Muscle of back (tissue), 13 donors: ENCODE measurements at places on chromosomes 1 and 21.
A peak's percentile ranks its signal among the peaks of the same experiment; 100 is the strongest.

- DNase-seq = peak; percentile 21
Observed at GRCh38 chr21:38669186-38669585, 136.5 kb upstream of the ETS2 start.

DNA sequence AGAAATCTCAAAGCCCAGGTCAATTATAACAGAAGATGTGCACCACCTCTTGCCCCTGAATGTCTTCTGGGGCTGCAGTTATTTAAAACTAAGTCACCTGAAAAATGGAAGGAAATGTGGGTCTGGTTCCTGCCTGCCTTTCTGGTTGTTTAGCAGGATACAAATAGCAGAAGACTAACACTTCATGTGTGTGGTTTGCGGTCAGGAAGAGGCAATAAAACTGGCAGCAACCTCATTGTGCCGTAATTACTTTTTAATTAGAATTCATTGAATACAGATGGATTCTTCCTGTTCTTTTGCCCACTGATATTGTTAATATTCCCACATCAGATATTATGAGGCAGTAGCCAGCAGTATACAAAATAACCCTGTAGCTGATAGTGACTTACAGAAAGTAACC, 345.7 kb downstream of the ZNF326 start:
- no peak for DNase-seq

DNA sequence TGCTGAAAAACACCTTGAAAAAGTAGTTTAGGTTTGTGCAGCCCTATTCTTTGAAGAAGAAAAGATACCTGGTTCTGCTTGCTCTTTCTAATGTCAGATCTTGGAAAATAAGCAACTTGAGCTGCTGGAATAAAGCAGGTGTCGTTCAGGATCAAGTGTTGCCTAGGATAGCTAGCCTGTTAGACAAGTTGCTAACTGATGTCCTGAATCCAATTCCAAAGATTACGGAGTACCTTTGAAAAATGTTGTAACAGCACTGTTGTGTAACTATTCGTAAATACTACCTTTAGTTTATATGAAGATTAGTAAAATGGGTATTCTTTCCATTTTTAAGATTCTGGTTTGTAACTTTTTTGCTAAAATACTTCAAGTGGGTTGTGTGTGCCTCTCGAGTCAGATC, 151.5 kb downstream of the CLEC20A start:
- DNase-seq = no peak

DNA sequence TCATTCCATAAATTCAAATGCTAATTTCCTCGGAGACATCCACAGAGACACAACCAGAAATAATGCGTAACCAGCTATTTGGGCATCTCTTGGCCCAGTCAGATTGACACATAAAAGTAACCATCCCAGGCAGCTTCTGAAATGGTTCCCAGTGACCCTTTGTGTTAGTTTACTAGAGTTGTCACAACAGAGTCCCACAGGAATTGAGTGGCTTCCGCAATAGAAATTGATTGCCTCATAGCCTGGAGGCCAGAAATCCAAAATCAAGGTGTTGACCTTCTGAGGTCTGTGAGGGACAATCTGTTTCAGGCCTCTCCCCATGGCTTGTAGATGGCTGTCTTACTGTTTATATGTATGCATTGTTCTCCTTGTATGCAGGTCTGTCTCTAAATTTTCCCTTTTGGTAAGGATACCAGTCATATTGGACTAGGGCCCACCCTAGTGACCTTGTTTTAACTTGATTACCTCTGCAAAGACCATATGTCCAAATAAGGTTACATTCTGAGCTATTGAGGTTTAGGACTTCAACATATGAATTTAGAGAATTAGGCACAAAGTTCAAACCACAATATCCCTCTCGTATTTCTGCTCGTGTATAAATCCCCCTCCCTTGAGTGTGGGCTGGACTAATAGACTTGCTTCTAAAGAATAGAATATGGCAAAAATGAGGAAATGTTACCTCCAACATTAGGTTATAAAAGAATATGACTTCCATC, 78.2 kb upstream of the FGGY start:
- DNase-seq = no peak

GRCh38 chr1:29801003-29801402, 564.7 kb downstream of the PTPRU start:
- DNase-seq = no peak

DNA sequence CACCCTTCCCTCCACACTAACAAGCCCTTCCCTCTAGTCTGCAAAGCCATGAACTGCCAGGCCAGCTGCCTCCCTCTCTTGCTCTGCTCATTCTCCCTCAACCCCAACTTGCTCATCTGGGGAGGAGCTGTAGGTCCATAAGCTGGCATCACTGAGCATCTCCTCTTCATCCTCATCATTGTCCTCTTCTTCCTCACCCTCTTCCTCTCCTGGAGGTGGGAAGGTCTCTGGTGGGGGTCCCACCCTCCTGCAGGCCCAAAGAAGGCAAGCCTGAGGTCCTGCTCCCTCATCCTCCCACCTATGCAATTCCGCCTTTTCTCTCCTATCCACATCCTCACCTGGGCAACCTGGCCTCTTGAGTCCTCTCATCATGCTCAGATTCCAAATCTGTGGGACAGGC, 2.7 kb downstream of the ZNF692 start:
- DNase-seq = no peak

DNA sequence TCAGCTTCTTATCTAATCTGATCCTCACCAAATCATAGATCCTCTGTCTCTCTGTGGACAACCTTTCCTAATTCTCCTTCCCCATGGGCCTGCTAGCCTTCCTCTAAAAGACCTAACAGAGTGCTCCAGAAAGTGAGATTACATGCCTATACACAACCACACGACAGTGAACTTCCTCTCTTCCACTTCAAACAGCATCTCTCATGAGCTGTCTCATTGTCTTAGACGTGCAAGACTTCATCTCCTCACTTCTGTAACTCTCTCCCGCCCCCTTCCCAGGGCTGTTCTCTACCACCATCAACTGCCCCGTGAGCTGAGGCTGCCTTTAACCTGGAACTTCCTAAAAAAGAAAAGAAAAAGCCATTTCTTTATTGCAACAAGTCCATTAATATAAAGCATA, 14.1 kb upstream of the A3GALT2 start:
- DNase-seq = no peak

DNA sequence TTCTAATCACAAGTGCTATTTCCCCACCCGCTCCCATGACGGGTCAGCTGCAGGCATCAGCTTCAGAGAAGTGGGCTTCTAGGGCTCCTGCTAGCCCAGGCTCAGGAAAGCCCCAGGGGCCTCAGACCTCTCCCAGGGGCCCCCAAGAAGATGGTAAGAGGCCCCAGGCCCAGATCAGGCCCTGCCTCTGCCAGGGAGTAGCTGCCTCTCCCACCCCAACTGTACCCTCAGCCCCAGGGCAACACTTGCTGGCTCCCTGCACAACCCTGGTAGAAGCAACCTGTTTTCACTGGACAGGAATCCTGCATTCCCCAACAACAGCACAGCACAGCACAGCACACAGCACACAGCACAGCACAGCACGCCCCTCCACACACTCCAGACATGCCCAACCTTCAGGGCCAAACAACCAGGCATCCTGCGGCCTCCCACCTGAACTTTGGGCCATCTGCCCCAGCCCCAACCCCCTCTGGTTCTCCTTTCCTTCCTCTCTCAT, 6.5 kb downstream of the BLACAT1 start:
- no peak for DNase-seq

- no peak for DNase-seq
Observed at GRCh38 chr1:74419611-74420010, 92.8 kb downstream of the LRRC53 start.

DNA sequence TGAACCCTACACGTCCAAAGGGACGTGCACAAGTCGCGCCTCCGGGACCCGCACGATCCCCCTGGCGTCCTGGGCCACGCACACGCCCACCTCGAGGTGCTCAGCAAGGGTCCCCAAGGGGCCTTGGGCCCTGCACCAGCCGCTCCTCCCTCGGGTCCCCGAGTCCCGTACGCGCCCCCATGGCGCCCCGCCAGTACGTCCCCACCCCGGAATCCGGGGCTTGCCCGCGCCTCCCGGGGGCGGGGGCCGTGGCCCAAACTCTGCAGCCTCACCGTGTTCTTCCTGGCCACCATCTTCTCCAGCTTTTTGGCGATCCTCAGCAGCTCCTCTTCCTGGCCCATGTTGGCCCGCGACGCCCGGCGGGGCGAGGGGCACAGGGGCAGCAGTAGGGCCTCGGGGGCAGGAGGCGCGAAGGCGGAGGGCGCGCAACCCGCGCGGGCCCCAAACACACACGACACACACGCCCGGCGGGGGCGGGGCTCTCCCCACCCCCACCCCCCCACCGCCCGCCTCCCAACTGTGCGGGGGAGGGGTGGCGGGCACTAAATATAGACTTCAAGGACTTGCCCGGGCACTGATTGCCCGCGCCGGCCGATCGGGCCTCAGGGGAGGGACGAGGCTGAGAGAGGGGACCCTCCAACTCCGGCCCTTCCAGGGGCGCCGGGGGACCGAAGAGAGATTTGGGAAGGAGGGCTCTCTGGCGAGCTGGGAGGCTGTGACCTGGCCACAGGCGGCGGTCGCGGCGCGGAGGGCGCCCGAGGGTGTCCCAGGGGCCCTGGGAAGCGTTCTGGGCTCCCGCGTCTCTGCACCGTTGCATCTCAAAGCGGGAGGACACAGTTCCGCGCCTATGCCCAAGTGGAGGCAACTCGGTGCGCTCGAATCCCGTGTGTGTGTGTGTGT, at the start of gene TCEA3:
Gene TCEA3 (minus strand): TSS at position 456 of the 900 bp plus-strand sequence. CDS start 115 bp downstream, at position 341.
- peak; percentile 55 for DNase-seq

DNA sequence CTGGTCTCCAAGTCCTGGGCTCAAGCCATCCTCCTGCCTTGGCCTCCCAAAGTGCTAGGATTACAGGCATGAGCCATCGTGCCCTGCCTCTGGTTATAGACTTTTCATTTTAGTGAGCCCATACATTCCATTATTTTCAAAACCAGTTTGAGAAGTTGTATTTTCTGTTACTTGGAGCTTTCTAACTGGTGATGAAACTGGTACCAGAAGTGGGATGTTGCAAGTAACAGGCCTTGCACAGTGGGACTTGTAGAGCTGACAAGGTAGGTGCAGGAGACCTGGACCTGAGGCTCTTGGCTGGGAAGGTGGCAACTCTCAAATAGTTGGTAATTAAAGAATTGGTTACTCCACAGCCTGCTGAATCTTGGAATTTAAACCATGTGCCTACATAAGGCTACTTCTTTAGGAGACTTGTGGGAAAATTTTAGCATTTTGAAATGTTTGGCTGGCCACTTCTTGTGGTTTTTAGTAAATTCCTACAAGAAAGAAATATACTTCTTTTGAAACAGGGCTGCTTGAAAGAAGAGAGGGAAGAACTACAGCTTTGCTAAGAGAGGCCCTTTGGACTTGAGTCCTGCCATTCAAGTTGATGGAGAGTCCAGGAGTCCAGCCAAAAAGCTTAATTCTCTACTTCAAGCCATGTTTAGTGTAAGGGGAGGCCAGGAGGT, 9.8 kb upstream of the ALPL start:
- no peak for DNase-seq

GRCh38 chr1:30747033-30748008, 10.3 kb downstream of the LAPTM5 start:
- DNase-seq = no peak
